NCI-H2029 treated with DMSO at 0.1 percent for 48 hours (cell line): ENCODE measurements at places on chromosomes 16 and 17.

DNA sequence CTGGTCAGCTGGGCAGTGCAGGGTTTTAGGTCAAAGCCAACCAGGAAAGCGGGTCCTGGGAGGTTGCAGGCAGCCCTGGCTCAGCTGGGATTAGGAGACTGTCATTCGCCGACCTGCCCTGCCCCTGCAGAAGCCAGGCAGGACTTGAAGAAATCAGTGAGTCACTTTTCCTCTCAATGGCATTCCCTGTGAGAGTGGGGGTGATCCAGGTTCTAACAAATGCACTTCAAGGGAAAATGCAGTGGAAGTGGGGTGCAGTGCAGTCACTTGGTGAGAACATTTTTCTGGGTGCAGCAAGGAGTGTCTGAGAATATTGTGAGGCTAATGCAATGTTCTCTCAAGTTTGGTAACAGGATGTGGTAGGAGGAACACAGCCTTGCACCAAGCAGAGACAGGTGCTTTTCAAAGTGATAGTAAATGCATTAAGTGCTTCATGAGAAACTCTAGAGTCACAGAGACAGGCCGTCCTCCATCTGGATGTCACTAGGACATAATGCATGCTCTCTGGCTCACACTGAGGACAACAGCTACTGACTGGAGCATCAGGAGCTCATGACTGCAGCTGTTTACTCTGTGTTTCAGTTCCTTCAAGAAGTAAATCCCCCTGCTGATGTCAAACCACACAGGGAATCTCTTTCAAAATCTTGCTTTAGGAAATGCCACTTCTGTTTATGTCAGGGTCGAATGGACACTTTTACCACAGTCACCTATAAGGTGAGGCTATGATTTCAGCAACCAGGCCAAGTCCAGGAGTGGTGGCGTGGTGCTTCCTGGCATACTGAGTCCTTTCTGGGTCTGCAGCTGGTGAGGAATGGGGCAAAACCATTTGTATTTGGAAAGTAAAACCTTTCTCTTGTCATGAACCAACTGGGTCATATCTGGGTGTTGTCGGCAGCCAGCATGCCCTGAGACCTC, 16.7 kb downstream of the CDK5R1 start:
- DNase-seq: no peak

DNA sequence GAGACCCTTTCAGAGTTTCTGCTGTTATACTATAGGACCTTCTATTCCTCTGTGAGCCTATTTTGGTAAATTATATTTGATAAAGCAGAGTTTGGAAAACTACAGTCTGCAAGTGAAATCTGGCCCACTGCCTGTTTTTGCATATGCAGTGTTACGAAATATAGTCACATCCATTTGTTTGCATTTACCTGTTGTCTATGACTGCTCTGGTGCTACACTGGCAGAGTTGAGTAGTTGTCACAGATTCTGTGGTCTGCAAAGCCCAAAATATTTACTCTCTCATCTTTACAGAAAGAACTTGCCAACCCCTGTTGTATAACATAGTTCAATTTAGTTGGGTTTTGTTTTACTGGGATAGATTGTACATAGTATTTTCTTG, 42.3 kb downstream of the TNRC6A start:
- no peak for DNase-seq

DNA sequence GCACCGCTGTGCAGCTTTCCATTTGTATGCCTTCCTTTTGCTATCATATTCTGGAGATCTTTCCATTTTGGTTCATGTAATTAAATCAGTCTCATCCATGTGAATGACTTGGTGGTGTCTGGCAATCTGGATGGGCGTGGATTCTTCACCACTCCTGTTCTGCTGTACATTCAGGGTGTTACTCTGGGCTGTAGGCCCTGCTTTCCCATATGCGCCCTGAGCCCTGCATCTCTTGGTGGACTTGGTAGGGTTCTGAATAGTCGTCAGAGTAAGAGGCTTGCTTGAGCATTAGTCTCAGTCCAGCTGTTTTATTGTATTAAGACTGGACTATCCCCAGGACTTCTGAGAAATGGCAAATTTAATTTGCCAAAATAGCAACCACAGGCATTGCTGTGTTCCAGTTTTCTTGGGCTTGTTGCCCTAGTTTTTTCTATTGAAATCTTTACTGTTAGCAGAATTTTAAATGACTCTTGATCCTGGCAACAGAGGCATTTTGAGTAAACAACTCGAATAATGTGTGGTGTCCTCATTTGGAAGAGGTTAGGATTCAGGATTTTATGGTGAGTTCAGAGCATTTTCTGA, 14.9 kb downstream of the BANP start:
- no peak for DNase-seq

- DNase-seq: peak; percentile 8
Measured at GRCh38 chr17:19513897-19514488, 19.7 kb upstream of the SLC47A1 start.

- no peak for DNase-seq
Measured at GRCh38 chr16:82481455-82481854, 145.3 kb upstream of the CDH13 start.
